Hepatocyte (in vitro differentiated cells): ENCODE measurements at places on chromosomes 11 and 22. TPM values are rescaled to one million over a fixed set of nuclear protein-coding genes. Genes with fewer than 3 reads are reported as not detected.

- no peak overlapping the region for H3K4me3 ChIP-seq
- no peaks in the 10 kb centered on the region for H3K27me3 ChIP-seq
- no peaks in the 10 kb centered on the region for H3K4me1 ChIP-seq
- no peak overlapping the region for H3K27ac ChIP-seq
- DNase-seq: no peak
Observed at GRCh38 chr11:17850336-17850735, 115.8 kb downstream of the KCNC1 start.

Gene AIFM3
- total RNA-seq: 1.3 and 3.1 TPM in 2 replicates

GRCh38 chr11:67055812-67056211, 835 bp upstream of the RHOD start:
- H3K27ac ChIP-seq: peak overlapping the region; percentile 95
- no peaks in the 10 kb centered on the region for H3K27me3 ChIP-seq
- peak; percentile 86 for DNase-seq
- no peaks in the 10 kb centered on the region for H3K36me3 ChIP-seq
- H3K4me1 ChIP-seq: peaks cover 31% of the 10 kb centered on the region

DNA sequence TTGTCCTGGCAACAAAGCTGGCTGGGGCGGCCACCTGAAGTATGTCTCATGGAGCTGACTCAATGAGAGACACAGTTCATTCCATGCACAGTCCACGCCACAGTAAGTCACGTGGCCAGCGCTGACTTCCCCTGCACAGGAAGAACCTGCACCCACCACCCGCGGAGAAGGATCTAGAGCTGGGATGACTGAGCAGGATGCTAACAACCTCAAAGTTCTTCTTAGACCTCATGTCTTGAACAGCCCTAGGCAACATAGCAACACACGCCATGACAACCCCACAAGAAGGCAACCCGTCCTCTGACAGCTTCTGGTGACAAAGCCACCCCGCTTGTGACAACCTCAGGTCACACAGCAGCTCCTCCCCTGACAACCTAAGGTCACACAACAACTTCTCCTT, 76.9 kb upstream of the B3GAT1 start:
- H3K4me1 ChIP-seq: no peaks in the 10 kb centered on the region
- no peak for DNase-seq
- H3K27me3 ChIP-seq: no peaks in the 10 kb centered on the region
- H3K36me3 ChIP-seq: no peaks in the 10 kb centered on the region
- no peak overlapping the region for H3K4me3 ChIP-seq

Gene APOL6
- 19.6 and 21.0 TPM in 2 replicates for total RNA-seq

- no peak for DNase-seq
- H3K4me1 ChIP-seq: peaks cover 70% of the 10 kb centered on the region
- peak overlapping the region; percentile 97 for H3K27ac ChIP-seq
Observed at GRCh38 chr22:30420347-30421125, 5.0 kb upstream of the MTFP1 start.

- H3K27ac ChIP-seq: no peak overlapping the region
- H3K36me3 ChIP-seq: no peaks in the 10 kb centered on the region
- peak; percentile 79 for DNase-seq
- H3K4me1 ChIP-seq: no peaks in the 10 kb centered on the region
- H3K4me3 ChIP-seq: no peak overlapping the region
Observed at GRCh38 chr11:133134314-133135173, 397.8 kb downstream of the OPCML start.

DNA sequence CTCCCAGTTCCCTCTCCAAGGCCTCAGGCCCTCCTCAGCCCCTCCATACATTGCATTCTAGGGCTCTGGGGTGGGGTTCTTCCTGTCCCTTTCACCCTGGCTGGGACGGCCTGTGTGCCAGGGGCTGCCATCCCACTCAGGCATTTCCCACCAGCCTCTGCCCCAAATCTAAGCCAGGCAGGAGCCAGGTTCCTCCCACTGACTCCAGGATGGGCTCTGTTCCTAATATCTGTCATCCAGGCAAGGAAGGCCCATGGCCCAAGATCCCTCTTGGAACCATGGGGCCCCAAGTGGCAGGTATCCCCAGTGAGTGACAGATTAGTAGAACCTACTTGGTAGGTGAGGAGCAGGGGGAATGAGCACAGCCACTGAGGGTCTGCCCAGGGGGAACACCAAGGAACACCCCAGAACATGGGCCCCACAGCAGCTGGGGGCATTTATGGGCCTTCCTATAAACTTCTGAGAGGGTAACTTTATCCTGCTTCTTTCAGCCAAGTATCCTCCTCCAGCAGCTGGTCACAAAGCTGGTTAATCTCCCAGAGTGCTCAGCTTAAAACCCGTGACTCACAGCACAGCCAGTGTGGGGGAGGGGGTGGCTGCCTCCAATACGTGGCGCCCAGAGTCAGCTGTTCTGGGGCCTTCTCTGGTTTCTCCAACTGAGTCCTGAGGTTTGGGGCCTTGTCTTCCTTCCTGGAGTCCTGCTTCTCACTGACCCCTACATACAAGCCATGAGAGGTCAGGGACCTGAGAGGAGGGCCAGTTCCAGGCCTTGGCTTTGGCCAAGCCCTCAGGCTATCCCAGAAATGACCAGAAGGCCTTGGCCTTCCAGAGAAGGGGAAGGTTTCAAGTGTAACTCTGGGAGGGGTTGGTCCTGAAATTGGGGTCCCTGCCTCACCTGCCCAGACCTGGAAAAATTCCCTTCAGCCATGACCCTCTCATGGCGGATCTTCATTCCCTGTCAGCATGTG, 19.9 kb upstream of the MYOD1 start:
- peak overlapping the region; percentile 63 for H3K27ac ChIP-seq
- no peaks in the 10 kb centered on the region for H3K36me3 ChIP-seq
- no peaks in the 10 kb centered on the region for H3K4me1 ChIP-seq
- peak; percentile 65 for DNase-seq

DNA sequence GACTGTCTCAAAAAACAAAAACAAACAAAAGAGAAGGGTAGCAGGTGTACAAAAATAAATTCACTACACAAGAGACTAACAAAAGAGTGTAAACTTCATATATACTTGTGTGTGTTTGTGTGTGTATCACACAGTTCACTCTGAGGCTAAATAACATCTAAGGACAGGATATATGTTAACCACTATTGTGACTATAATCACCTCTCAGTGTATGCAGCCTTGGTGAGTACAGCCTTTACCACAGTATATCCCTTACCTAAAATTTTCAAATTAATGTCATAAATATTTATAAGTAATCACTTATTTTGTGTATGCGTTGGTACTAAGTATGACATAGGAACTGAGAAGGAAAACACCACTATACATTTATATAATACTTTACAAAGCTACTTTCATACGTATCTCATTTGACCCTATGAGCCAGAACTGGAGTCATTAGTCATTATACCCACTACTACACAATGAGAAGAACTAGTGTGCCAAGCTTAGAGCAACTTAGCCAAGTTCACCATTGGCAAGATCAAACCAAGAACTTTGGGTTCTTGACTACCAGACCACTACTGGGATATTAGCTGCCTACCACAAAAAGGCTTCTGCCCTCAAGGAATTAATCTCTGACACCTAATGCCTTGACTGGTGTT, 116.7 kb downstream of the SGSM3 start:
- no peak overlapping the region for H3K27ac ChIP-seq
- no peak for DNase-seq
- no peaks in the 10 kb centered on the region for H3K27me3 ChIP-seq
- H3K4me1 ChIP-seq: peaks cover 9% of the 10 kb centered on the region
- H3K4me3 ChIP-seq: no peak overlapping the region
- H3K36me3 ChIP-seq: no peaks in the 10 kb centered on the region

Gene INS
- not detected in 2 replicates for total RNA-seq

DNA sequence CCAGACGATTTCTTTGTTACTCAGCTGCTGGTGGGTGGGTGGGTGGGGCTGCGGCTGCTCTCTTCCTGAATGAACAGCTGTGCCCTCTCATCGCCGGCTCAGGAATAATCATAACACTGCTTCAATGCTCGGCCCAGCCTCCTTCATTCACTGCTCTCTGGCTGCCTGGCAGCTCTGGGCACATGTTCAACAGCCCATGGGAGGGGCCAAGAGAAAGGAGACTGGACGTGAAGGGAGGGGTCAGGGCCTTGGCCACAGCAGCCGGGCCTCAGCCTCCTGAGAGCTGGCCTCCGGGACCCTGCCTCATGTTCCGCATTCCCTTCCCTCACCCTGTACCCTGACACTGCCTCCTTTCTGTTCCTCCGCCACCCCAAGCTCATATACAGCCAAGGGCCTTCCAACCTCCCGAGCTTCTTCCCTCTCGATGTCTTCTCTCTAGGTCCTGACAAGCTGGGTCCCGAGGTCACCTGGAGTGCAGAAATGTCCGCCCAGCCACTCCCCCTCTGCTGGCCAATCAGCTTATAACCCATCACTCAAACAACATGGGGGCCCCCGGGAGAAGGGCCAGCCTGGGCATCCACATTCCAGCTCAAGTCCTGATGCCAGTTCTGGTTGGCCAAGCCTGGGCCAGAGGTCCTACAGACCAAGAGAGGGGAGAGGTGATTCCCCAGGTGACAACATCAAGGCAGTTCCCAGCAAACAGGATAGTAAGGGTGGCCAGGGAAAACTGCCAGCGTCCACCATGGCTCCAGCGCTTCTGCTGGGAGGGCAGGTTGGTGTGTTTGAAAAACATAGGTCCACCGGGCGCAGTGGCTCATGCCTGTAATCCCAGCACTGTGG, 3.2 kb upstream of the CSDC2 start:
- no peaks in the 10 kb centered on the region for H3K36me3 ChIP-seq
- H3K27ac ChIP-seq: peak overlapping the region; percentile 88
- H3K27me3 ChIP-seq: no peaks in the 10 kb centered on the region
- no peak overlapping the region for H3K4me3 ChIP-seq

DNA sequence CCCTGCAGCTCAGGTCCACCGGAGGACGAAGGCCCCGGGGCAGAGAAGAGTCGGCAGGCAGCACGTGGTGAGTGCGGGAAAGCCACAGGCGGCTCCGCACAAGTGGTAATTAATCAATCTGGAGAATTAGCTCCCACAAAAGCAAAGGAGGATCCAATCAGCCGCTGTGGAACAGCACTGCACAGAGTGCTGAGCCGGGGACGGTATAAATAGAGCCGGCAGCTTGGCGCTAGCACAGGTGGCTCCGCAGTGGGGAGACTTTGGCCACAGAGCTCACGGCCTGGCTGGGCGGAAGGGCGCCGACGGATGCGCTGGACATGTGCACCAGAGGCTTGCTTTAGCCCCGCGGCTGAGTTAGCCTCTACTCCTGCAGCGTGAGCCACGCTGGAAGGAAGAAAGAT, 48.9 kb downstream of the IGSF9B start:
- H3K4me3 ChIP-seq: no peak overlapping the region
- no peaks in the 10 kb centered on the region for H3K4me1 ChIP-seq
- H3K27me3 ChIP-seq: peaks cover 6% of the 10 kb centered on the region

DNA sequence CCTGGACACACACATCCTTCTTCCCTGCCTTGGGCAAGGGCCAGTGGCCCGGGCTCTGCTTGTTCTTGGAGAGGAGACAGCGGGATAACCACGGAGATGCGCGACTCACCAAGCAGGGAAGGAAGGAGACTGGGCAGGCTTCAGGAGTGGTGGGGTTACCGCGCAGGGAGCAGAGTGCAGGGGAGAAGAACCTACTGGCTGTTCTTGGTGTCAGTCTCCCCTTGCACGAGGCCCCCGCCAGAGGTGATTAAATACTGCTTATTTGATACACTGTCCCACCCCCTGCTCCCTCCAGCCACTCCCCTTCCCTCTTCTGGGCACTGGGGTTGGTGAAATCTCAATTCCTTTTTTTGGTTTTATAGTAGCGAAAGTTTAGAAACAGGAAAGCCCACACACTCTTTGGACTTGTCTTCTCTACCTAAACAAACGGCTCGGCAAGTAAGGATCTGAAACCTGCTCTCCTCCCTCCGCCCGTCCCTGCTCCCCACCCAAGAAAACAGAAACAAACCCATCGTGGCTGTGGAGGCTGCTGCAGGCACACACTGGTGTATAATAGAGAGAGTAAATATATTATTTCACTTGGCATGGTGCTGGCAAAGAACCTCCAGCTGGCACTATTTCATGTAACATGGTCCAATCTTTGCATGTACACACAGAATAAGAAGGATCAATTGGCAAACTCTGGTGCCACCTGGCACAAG, 10.8 kb downstream of the LARGE2 start:
- peak; percentile 9 for DNase-seq
- no peak overlapping the region for H3K27ac ChIP-seq
- peaks cover 4% of the 10 kb centered on the region for H3K4me1 ChIP-seq
- H3K4me3 ChIP-seq: no peak overlapping the region
- H3K27me3 ChIP-seq: no peaks in the 10 kb centered on the region
- no peaks in the 10 kb centered on the region for H3K36me3 ChIP-seq

Gene PKDREJ
- total RNA-seq: 0.16 TPM in 1 of 2 replicates, not detected in the other

Gene BSX
- total RNA-seq: not detected in 2 replicates

- peaks cover 19% of the 10 kb centered on the region for H3K4me1 ChIP-seq
- H3K4me3 ChIP-seq: peak overlapping the region; percentile 99
- H3K27ac ChIP-seq: peak overlapping the region; percentile 92
- no peaks in the 10 kb centered on the region for H3K36me3 ChIP-seq
Observed at GRCh38 chr22:21866833-21867527, 465 bp downstream of the MAPK1 start.

Gene SCUBE1
- total RNA-seq: 0.96 and 2.1 TPM in 2 replicates

Gene FAM181B
- 0.63 and 0.64 TPM in 2 replicates for total RNA-seq

Gene HOATZ
- not detected in 2 replicates for total RNA-seq

- no peaks in the 10 kb centered on the region for H3K36me3 ChIP-seq
- no peak overlapping the region for H3K4me3 ChIP-seq
- H3K27ac ChIP-seq: no peak overlapping the region
Observed at GRCh38 chr11:80054582-80055165, 613.8 kb upstream of the TENM4 start.

DNA sequence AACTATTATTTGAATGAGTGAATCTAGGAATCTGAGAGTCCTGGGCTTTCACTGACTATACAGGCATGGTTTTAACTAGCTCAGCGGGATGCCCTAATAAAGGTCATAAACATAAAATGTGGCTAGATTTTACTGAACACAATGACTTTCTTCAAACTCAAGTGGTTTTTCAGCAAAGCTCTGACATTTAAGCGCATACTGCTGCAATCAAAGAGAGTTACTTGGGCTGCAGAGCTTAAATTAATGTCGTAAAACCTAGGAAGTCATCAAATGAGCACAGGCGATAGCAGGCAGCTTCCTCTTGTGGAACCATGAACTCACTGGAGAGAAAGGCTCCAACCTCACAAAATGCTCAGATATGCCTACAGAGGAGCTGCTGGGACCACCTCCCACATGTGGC, 6.7 kb downstream of the CSNK2A3 start:
- H3K4me3 ChIP-seq: no peak overlapping the region
- H3K4me1 ChIP-seq: peaks cover 24% of the 10 kb centered on the region
- H3K36me3 ChIP-seq: no peaks in the 10 kb centered on the region
- no peak overlapping the region for H3K27ac ChIP-seq
- no peaks in the 10 kb centered on the region for H3K27me3 ChIP-seq

GRCh38 chr11:29282088-29282487, 734.7 kb downstream of the KCNA4 start:
- DNase-seq: peak; percentile 50
- no peaks in the 10 kb centered on the region for H3K27me3 ChIP-seq
- H3K4me1 ChIP-seq: no peaks in the 10 kb centered on the region
- H3K4me3 ChIP-seq: no peak overlapping the region

GRCh38 chr11:64252003-64252872, 908 bp downstream of the PLCB3 start:
- DNase-seq: peak; percentile 75
- peaks cover 21% of the 10 kb centered on the region for H3K4me1 ChIP-seq
- H3K4me3 ChIP-seq: peak overlapping the region; percentile 82

- H3K4me1 ChIP-seq: no peaks in the 10 kb centered on the region
- H3K4me3 ChIP-seq: no peak overlapping the region
Observed at GRCh38 chr22:48926136-48926535, 901.5 kb downstream of the BRD1 start.

- no peak for DNase-seq
- H3K27me3 ChIP-seq: no peaks in the 10 kb centered on the region
- no peak overlapping the region for H3K4me3 ChIP-seq
- H3K36me3 ChIP-seq: no peaks in the 10 kb centered on the region
- H3K27ac ChIP-seq: no peak overlapping the region
Observed at GRCh38 chr11:68598816-68599653, 85.3 kb upstream of the GAL start.
